ENCODE measurements at places on chromosomes 3 and 15. TPM values are rescaled to one million over a fixed set of nuclear protein-coding genes. Genes with fewer than 3 reads are reported as not detected.

Gene RTP4
- 0.99 TPM for polyA plus RNA-seq

DNA sequence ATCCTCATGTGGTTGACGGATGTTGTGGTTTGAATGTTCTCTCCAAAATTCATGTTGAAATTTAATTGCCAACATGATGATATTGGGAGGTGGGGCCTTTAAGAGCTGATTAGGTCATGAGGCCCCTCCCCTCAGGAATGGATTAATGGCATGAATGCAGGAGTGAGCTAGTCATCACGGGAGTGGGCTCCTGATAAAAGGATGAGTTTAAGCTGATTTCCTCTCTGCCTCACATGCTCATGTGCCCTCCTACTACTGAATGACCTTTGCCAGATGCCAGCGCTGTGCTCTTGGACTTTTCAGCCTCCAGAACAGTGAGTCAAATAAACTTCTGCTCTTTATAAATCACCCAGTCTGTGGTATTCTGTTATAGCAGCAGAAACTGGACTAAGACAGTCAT is 111.2 kb downstream of the MYO5A start:
- DNase-seq, result no peak

DNA sequence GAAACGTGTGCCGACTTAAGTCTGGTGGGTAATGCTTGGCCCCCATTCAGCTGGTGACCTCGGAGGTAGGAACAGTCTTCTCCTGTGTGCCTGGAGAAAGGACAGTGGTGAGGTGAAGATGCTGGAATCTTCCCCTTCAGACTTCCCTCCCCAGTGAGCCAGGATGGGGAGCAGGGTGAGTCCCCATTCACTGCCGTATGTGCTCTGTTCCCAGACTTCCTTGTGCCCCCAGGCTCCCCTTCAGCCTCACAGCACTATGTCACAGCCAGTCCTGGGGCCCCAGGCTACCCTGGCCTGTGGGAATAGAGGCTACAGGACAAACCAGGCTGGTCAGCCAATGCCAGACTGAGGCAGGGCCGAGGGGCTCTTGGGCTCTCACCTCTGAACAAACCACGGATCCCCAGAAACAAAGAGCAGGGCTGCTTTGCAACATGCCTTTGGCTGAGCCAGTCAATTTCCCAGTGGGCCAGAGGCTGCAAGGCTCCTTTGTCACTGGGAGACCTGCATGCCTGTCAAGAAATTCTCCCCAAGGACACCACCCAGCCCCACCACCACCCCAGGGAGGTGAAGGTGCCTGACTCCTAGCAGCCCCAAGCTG is 31.8 kb upstream of the HHATL start:
- no peak for DNase-seq

Gene EAF2
- 9.4 TPM for polyA plus RNA-seq

- no peak for DNase-seq
Measured at GRCh38 chr15:89707577-89707976, 17.0 kb downstream of the WDR93 start.

GRCh38 chr3:9902372-9903237 is at the start of gene IL17RE:
IL17RE (plus strand) TSS chr3:9902848; CDS start chr3:9902933, 85 bp downstream.
- no peak for DNase-seq

GRCh38 chr3:121998030-121998580 is 23.9 kb downstream of the ILDR1 start:
- DNase-seq, result no peak

DNA sequence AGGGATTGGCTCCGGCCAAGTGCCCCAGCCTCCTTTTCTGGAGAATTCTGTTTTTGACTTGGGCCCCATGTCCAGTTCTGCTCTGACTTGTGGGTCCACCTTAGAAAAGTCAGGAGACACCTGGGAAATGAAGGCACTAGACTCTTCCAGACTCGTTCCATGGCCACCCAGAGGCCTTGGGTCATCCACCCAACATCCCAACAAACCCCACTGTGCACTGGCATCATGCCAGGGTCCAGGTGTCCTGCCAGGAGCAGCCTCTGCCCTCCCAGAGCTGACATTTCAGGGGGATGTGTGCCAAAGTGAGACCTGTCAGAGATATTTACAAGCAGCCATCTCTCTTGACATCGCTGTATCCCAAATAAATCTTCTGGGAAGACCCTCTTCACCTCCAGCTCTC is 13.2 kb downstream of the SPATA12 start:
- DNase-seq, result no peak

- DNase-seq, result no peak
Measured at GRCh38 chr3:55595420-55595819, 108.3 kb upstream of the WNT5A start.

Gene FAM43A
- polyA plus RNA-seq, result 5.3 TPM

DNA sequence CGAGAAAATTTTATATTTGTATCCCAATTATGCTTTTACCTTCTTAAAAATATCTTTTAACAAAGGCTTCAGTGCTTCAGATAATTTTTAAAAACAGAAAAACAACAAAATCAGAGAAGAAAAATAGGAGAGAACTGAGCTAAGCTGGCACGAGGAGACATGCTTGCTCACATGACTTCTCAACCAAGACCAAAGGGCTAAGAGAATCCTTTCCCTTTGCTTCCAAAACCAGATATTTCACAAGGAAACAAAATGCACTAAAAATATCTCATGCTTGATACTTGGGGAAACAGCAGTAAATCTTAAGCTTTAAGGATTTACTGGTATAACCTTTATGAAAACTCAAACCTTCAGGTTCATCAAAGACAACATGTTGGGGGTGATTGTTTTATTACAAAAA is 58.4 kb downstream of the CAPN7 start:
- no peak for DNase-seq

GRCh38 chr15:82944821-82945220 is 7.7 kb downstream of the HOMER2 start:
- no peak for DNase-seq

DNA sequence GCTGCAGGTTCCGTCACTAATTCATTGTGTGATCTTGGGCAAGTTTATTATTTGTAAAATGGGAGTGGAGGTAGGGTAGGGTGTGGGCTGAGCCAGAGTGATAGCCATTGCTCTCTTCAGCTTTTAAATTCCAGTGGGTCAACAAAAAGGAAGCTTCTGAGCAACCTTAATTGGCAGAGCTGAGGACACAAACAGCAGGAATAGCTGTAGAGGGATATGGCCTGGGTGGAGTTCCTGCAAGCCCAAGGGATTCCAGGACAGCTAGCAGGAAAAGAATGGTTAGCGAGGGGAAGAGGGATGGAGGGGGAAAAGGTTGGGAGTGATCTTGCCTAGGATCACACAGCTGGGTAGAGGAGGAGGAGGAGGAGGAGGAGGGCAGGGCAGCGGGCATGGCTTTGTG is 11.4 kb downstream of the CCK start:
- no peak for DNase-seq

DNA sequence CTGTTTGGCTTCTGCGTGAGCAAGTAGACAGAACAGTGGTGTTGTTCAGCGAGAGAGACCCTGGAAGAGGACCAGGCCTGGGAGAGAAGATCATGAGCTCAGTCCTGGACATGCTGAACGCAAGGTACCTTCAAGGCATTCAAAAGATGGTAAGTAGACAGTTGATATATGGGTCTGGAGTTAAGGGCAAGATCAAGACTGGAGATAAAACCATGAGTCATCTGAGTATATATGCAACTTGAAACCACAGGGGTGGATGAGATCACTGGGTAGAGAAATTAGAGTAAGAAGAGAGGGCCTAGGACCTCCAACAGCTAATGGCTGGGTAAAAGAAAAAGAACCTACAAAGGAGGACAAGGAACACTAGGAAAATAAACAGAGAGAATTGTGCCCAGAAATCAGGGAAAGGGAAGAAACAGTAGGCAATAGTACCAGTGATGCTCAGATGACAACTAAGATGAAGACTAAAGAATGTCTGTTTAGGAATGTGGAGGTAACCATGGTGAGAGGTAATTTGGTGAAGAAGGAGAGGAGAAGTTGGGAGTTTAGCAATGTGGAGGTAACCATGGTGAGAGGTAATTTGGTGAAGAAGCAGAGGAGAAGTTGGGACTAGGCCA is 343.2 kb upstream of the ADAMTS9 start:
- DNase-seq, result no peak

DNA sequence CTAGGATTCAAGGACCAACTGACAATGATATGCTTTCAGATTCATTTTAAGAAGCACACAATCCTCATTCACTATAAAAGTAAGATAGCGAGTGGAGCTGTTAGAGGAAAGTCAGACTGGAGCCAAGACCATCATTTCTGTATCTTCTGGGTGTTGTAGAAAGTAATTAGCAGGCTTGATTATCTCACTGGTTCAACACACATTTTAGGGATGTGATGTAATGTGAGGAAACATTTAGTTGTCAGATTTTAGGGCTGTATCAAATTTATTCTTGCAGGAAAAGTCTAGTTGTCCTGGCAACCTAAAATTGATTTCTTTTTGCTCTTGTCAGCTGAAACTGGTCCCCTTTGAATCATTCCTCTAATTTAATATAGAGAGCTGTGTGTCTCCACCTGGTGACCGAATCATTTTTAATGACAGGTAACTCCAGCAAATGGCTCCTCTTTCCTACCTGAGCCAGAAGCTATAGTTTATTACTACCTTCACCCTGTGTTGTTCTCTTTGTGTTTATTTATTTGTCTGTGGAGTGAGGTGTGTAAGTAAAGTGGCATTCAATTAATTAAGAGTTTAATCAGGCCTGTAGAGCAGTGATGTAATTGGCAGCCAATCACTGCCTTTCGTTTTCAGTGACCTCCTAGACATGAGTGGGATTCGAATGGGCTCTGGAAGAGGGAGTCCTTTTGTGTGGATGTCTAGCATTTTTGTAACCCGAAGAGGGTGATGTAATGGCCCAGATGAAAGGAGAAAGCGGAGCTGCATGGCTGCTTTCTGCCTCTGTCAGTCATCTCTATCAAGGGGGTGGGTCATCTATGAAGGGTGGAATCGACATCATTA is 125.8 kb downstream of the LPP start:
- DNase-seq, result no peak

Gene RASL12
- polyA plus RNA-seq, result 6.5 TPM

Gene CATSPER2
- 4.0 TPM for polyA plus RNA-seq

Gene TRNT1
- 33.4 TPM for polyA plus RNA-seq

Gene ITPKA
- 0.68 TPM for polyA plus RNA-seq

- no peak for DNase-seq
Measured at GRCh38 chr15:99980752-99981151, 247.5 kb upstream of the LYSMD4 start.

- DNase-seq, result no peak
Measured at GRCh38 chr3:10602769-10603768, 97.7 kb upstream of the ATP2B2 start.

Gene AVEN
- 12.4 TPM for polyA plus RNA-seq
